ENCODE measurements at places on chromosomes 1 and 21.

DNA sequence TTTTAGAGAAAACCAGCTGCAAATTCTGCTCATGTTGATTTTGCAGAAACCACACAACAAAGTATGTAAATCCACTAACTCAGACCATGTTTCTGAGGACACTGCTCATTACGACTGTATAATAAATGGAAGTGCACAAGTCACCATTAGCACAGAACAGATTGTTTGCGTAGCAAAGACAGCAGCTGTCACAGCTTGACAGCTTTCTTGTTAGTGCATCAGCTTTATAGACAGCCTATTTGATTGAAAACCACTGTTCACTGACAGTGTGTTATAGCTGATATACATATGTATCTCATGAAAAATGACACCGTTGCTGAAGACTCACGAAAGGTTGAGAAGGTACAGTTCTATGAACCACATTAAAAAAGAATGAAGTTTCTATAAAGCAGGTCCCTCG lies 560.2 kb upstream of the ZRANB2 start:
- DNase-seq, result no peak

DNA sequence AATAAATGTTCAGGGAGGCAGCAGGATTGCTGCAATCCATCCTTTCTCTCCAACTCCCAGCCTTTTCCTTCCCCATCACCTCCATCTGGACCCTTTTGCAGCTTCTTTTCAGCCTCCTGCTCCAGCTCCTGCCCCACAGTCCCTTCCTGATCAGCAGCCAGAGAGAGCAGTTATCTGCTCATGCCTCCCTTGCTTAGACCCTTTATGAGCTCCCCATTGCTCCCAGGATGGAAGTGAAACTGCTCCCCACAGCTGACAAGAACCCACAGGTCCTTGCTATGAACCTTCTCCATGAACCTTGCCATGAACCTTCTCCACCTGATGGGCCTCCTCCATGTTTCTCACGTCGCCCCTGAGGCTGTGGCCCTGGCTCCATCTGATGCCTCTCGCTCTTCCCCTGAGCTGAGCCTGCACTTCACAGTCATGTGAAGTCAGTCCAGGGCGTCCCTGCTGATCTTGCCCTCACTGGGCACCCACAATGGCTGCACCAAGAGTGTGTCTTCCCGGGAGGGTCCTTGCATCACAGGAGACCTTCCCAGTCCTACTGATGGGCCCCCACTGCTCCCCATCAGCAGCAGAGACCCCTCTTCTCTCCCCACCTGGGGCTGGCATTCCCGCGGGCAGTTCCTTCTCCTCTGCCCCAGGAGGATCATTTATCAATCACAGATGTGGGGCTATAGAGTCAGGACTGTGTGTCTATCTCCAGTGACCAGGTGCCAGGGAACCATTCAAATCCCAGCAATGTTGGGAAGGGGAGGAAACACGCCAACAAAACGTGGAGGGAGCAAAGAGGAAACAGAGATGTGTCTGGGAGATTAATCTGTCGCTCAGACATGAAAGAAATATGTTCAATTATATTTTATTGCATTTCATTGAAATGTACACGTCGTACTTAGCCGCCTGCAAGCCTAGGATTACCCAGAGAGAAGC lies 73.1 kb downstream of the MATN1 start:
- no peak for DNase-seq

- DNase-seq, result no peak
These were observed 88.6 kb downstream of the CTH start for GRCh38 chr1:70499695-70500094.

DNA sequence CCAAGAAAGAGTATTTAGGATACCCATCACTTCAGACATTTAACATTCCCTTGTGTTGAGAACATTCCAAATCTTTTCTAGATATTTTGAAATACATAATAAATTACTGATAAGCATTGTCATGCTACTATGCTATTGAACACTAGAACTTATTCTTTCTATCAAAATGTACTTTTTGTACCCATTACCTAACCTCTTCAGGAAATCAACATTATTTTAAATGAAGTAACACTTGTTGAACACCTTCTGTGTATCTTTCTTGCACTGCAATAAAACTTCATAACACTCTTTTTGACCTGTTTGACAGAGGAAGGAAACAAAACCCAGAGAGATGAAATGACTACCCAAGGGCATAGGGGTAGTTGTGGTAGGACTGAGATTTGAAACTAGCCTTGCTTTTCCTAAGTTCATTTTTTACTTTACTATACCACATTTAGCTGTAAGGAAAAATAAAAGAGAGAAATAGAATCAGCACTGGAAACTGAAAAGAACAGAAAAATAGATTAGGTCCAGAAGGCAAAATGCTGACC lies 99.4 kb downstream of the UCHL5 start:
- no peak for DNase-seq

- no peak for DNase-seq
These were observed 93.8 kb upstream of the AKT3 start for GRCh38 chr1:243943671-243944428.

- no peak for DNase-seq
These were observed 70.0 kb upstream of the PAX7 start for GRCh38 chr1:18560692-18561091.

- DNase-seq, result no peak
These were observed 30.3 kb upstream of the TRABD2B start for GRCh38 chr1:48027533-48027835.

- DNase-seq, result no peak
These were observed 22.1 kb downstream of the PTPRF start for GRCh38 chr1:43552813-43553212.

DNA sequence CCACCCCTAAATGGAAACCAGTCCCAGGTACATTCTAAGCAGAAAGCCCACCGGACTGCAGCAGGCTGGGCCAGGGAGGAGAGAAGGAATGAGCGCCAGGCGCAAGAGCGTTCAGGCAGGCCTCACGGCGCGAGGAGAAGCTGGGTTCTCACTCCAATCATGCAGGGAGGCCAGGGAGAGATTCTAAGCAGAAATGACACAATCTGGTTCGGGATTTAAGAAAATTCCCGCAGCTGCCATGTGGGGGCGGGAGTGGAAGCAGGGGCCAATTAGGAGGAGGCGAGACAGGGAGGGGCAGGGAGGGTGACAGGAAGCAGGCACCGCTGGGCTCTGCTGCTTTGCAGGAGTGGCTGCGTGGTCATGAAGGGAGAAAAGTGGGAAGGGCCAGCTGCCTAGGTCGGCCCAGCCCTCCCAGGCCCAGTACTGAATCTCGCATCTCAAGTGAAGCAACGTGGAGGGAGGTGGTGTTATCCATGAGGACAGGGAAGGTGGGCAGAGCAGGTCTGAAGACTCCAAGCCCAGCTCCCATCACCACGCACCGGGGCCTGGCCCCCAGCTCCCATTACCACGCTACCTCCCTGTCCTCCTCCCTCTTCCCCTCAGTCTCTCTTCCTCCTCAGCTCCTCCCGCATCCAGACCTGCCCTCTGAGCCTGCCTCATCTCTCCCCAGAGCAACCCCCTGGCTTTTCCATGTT lies 11.8 kb downstream of the NPHP4 start:
- no peak for DNase-seq

DNA sequence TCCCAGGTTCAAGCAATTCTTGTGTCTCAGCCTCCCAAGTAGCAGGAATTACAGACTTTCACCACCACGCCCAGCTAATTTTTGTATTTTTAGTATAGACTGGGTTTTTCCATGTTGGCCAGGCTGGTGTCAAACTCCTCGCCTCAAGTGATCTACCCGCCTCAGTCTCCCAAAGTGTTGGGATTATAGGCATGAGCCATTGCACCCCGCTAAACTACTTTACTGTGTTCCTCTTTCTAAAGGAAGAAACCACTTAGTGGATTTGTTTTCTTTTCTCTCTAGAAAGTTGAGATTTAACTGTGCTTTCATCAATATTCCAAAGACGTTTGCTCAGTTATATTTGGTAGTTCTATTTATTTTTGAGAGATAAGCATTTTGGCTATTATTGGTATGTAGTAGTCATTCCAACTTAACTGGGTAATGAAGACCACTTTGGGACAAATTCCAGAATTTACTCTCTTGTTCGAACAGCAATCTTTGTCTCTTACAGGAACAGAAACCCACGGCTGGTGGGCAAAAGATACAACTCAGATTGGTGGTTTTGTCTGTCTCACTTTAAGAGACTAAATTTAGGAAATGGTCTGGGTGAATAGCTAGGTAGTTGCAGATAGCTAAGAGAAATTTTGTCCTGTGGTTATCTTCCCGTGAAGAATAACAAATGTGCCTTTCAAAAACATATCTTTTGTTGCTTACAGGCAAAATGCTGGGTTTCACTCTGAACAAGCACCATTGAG lies 103.5 kb upstream of the CD55 start:
- no peak for DNase-seq

GRCh38 chr1:85358702-85359438 lies 82.4 kb upstream of the BCL10 start:
- DNase-seq, result no peak

- no peak for DNase-seq
These were observed 50.6 kb upstream of the SLC44A3 start for GRCh38 chr1:94769551-94769950.

DNA sequence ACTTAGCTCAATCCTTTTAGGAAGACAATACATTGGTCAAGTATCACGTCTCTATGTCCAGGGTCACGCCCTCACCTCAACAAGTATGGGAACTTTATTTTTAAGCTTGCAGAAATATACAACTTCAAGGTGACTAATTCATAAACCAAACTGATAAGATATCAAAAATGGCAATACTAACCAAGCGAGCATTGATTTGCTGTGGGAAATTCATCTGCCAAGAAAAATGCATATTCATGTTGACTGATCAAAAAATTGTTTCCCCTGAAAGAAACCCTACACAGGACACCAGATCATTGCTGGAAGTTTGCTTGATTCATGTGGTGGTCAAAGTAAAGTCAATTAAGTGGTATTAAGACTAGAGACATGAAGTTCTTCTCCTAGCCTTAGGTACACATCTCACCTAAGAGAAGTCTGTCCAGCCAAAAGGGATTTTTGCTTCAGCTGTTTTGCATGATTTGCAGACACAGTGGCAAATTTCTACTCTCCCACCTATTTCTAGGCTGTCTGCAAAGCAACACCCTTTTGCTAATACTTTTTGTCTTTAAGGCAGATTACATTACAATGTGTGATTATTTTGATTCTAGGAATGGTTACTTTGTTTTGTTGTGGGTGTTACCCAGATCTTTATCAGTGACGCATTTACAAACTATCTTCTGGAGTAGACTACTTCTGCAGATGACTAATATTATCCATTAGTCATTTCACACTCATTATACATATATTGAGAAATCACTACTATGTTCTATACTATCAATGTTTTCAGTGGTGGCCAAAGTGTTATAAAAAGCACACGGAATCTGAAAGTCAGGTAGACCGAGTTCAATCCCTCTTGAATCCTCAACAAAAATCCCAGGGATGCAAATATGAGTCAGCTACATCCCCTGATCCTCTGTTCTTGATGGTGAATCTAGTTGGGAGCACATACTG lies 12.4 kb downstream of the SAMSN1 start:
- DNase-seq, result no peak

GRCh38 chr1:52571783-52572182 lies 18.9 kb upstream of the TUT4 start:
- no peak for DNase-seq

DNA sequence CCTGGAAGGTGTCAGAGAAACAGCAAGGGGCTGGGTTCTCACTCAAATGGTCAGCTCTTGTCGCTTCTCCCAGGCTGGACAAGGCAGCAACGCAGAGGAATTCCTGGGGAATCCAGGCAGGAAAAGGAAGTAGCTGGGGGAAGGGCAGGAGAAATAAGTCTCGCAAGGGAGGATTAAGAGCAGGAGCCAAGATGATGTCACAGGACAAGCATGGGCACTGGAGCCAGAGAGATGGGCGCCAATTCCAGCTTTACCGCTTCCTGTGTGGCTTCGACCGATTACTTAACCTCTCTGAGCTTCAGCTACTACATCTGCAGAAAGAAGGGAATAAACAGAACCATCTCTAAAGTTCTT lies 70.5 kb downstream of the SSBP3 start:
- no peak for DNase-seq
